Midbrain (tissue), 1 donor: ENCODE measurements at places on chromosomes 2 and 18.

DNA sequence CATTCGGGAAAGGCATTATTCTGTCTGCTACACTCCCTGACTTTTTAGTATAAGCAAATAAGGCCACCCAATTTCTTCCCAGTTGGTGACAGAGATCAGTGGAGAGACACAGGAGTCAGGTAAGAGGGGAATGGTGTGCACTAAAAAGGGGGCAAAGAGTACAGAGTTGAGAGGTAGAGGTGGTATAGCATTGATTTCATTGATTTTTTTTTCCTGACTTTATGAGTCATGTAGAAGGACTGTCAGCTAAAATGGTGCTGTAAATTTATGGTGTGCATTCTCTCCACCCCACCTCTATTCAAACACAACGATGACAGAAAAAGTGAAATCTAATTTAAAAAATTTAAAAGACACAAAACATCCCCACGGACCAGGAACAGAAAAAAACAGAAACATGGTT, 23.7 kb upstream of the ST8SIA3 start:
- no peak for DNase-seq

- DNase-seq: peak; percentile 58
Observed at GRCh38 chr2:55047677-55048299, 2.5 kb downstream of the RTN4 start.

DNA sequence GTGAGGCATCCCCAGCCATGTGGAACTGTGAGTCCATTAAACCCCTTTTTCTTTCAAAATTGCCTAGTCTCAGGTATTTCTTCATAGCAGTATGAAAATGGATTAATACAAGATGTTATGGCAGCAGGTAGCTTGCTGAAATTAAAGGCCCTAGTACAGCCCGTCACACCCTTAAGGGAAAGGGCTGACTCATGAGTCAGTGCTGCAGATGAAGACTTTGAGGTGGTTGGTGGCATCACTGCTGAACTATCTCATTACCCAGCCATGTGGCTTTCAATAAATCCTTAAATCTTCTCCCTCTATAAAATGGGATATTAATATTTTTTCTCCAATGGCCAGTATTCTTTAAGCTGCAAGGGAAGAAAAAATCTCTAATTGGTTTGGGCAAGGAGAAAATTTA, 226.1 kb upstream of the CCDC68 start:
- DNase-seq: no peak

- no peak for DNase-seq
Observed at GRCh38 chr18:32629981-32630700, 142.7 kb downstream of the KLHL14 start.

DNA sequence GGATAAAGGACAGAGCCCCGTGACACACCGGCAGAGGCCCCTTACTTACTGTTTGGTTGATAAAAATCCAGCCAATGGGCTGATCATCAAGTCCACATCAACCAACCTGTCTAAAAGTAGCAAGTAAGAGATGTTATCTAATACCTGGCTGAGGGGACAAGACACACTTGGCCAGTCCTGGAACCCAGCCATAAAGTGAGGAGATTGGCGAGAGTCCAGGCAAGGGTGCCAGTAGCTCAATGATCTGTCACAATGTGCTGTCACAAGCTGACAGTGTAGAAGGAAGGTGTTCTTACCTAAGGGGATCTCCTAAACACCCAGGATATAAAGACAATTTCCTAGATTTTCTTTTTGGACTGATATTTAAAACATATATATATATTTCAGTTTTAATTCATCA, 61.7 kb upstream of the IL1R2 start:
- DNase-seq: no peak

- peak; percentile 15 for DNase-seq
Observed at GRCh38 chr2:120764991-120765677, 29.5 kb downstream of the GLI2 start.

DNA sequence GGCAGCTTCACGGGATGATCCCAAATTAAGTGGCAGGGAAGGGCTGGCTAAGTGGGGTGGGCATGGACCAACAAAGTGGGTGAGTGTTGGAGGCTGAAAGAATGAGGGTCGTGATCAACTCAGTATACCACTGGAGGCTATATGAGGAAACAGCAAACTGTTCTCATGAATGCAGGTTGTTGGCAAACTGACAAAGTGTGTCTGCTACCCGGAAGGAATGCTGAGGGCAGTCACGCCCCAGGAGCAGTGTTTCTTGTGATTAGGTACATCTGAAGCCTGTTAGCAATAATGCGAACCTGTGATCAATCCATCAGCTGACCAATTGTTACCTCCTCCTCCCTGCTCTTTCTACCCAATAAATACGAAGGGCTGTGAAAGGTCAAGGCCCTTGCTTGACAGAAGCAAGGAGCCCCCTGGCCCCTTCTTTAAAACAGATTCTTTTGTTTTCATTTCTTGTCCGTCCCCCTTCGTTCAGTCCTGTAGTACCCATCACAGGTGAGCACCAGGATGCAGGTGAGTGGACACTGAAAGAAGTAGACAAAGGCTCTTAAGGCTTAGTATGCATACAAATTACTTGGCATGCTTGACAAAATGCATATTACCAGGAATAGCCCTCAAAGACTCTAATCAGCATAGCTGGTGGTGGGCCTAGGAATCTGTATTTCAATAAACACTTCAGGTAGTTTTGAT, 67.9 kb downstream of the LOXHD1 start:
- DNase-seq: no peak

GRCh38 chr18:57975805-57976204, 68.2 kb upstream of the NEDD4L start:
- DNase-seq: no peak

GRCh38 chr2:224932522-224932921, 109.7 kb downstream of the DOCK10 start:
- DNase-seq: no peak

DNA sequence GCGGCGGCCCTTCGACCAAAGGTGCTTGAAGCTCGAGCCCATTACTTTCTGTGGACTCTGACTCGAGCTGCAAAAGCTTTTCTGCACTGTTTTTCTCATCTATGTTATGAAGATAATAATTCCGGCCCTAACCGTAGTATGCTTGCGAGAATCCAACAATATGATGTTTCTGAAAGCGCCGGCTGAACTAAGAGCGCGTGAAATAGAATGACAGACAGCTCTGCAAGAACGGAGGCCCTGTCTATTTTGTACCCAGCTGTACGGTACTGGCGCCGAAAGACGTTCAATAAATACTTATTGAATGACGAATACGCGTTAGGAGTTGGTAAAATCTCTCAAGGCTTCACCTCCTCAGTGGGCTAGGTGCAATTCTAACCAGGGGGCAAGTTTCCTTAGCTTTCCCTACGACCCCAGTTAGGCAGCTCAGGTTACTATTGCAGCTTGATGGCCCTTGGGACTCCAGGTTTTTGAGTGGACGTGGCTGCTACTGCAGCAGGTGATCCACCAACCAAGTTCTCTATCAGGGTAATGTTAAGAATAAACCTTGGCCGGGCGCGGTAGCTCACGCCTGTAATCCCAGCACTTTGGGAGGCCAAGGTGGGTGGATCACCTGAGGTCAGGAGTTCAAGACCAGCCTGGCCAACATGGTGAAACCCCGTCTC, 570 bp downstream of the SCRN3 start:
- DNase-seq: no peak

- no peak for DNase-seq
Observed at GRCh38 chr18:56267334-56267733, 371.1 kb downstream of the TXNL1 start.

- DNase-seq: no peak
Observed at GRCh38 chr2:233794128-233794658, 16.1 kb downstream of the MROH2A start.

- DNase-seq: no peak
Observed at GRCh38 chr2:239114119-239114581, 266.3 kb downstream of the TWIST2 start.

- no peak for DNase-seq
Observed at GRCh38 chr2:120261387-120262006, 8.8 kb downstream of the RALB start.

DNA sequence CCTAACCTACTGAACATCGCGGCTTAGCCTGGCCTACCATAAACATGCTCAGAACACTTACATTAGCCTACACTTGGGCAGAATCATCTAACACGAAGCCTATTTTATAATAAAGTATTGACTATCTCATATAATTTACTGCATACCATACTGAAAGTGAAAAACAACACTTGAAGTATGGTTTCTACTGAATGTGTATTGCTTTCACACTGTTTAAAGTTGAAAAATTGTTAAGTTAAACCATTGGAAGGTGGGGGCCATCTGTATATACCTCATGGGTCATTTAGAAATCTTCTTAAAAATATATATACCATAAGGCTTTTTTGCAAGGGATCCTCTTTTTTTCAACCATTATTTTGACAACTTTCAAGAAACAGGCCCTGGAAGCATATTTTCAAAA, 16.5 kb downstream of the RNF149 start:
- no peak for DNase-seq

DNA sequence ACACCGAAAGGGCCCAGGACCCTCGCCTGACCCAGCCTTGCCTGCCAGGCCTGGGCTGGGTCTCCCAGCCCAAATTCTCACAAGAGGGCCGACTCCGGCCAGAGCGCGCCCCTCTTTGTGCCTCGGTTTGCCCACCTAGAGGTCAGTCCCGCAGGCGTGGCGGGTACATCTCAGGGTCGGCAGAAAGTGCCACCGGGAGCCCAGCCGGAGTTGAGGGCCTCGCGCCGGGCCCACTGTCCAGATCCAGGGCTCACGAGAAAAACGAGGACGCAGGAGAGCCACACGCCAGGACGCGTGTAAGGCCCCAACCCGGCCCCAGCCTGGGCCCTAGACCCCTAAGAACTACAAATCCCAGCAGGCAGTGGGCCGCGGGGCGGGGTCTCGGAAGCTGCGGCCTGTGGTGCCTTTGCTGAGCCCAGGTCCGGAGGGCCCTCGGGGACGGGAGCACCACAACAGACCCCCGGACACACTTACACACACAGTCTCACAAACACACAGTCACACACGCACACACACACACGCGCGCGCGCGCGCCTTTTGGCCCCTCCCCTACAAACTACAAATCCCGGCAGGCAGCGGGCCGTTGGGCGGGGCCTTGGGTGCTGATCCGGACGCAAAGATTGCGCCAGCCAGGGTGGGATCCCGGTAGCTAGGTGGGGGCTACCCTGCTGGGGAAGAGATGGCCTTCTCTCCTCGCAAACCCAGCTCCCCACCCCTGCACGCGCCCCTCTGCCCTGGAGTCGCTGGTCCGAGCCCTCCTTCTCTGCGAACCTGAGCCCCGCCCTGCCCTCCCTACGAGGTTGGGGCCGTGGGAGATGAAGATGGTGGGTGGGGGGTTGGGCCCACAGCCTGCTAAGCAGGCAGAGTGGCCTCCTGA, at the start of gene SH2D6:
Gene SH2D6 (plus strand): TSS at position 583 of the 877 bp plus-strand sequence. CDS start 10,752 bp downstream, outside the sequence.
- peak; percentile 89 for DNase-seq

DNA sequence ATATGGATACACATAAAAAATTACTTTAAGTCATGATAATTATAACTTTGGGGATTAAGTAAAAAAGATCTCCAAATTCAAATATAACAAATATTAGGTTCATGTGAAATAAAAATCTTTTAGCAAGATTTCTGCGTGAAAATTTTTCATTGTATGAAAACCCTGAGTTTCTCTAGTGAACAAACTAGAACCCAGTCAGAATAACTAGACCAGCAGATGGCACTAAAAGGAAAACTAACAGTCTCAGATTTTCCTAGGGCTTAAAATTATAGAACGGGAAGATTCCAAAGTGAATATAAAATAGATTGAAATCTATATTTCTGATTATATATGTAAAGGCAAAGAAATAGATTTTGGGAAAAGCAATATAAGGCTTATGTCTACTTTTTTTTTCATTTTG, 43.3 kb downstream of the TMEM200C start:
- no peak for DNase-seq

DNA sequence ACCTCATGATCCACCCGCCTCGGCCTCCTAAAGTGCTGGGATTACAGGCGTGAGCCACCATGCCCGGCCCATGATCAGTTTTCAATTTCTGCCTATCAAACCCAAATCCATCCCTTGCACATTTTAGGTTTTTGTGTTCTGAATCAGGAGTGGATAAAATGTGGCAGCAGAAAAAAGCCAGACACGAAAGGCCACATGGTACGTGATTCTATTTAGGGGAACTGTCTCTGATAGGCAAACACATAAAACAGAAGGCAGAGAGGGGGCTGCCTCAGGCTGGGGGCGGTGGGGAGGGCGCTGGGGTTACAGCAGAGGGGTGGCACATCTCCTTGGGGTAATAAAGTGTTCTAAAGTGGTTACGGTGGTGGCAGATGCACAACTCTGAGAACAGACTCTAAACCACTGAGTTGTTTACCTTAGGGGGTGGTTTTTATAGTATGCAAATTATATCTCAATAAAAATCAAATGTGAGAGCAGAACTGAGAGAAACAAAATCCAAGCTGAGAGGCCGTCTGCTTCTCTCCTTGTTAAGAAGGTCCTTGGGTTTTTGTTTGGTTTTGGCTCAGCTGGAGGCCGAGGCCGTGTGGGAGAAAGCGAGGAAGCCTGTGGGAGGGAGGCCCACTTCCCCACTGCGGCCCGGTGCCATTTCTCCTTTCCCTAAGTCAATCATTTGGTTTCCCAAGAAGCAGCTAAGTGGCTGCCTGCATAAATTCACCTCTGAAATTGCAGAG, 78.0 kb downstream of the SOWAHC start:
- no peak for DNase-seq
